ENCODE measurements at places on chromosomes 3 and 15.

DNA sequence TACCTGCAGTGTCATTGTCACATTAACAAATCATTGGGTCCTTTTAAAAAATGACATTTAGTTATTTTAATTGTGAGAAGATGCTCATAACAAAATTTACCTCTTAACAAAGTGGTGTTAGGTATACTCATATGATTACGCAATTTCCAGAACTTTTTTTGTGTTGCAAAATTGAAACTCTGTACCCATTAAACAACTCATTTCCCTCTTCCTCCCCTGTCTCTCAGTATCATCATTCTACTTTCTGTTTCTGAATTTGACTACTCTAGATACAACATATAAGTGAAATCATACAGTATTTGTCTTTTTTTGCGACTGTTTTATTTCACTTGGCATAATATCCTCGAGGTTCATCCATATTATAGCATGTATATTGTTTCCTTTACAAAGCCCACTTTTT, 58.7 kb upstream of the CHST2 start:
- no peak for DNase-seq

DNA sequence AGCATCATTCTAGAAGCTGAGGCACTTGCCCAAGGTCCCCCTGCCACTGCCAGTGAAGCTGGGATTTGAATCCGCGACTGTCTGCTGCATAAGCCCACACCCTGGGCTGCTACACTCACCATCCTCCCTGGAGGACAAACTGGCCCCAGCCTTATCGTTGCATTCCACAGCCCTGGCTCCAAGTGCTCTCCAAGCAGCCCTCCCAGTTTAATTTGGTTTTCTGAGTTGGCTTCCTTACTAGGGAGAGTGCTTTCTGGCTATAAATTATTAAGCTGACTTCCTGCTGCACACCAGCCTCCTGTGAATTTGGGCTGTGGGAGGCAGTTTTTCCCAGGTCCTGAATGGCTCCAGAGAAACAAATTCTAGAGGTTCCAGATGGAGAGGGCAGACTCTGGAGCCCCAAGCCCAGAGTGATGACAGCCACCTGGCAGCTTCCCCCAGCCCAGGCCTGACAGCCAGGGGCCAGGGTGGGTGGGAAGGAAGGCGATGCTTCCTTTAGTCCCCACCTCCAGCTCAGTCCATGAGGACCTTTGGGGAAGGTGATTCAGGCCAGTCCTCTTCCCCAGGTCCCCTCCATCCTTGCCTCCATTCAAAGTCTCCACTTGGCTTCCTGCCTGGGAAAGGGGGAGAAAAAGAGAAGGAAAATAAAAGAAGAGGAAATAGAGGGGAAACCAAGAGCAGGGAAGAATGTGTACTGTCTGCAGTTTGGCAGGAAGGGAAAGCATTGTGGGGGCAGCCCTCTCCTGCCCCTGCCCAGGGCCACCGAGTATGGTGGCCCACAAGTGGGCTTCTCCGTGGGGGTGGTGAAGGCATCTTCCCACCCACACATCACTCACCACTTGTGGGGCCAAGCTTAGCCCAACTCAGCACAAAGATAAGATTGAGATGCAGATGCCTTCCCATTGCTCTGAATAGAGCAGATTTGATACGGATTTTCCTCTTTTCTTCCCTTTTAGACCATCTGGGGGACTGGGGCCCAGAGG, 69.6 kb downstream of the SEMA5B start:
- peak; percentile 29 for DNase-seq

DNA sequence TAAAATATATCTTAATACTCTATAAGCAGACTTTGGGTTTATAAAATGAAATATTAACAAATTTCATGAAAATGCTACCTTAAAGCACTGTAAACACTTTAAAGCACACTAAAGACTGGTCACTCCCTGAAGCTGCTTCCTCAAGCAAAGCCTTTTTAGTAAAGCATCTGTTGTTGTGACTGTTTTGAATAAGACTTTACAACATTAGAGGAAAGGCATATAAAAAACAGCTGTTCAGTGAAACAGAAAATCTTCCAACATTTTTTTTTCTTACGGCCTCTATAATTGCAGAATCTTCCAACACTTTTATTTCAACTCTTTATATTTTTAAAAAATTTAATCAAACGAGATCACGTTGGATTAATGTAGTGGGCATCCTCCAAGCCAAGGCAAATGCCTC, 48.1 kb downstream of the GRK7 start:
- DNase-seq: no peak

GRCh38 chr3:50642382-50642781, 25.4 kb downstream of the MAPKAPK3 start:
- no peak for DNase-seq

GRCh38 chr15:38130205-38130567, 122.5 kb upstream of the SPRED1 start:
- DNase-seq: no peak

DNA sequence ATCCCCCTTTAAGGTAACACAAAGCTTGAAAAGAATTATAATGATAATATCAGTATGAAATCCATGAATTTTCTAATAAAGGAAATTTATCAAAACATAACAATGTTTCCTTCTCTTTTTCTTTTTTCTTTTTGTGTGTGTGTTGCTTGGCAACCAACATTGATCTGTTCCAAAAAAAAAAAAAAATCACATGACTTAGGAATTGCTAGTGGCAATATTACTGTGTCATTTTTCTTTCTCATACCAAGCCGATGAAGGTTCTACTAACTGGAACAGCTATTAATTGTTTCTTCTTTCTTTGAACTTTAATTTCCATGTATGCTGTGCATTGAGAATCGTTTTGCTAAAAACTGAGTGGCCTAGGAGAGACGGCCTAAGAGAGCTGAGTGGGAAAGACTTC, 317.7 kb upstream of the ONECUT1 start:
- no peak for DNase-seq

- no peak for DNase-seq
Observed at GRCh38 chr15:100650685-100651084, 48.3 kb downstream of the ASB7 start.

DNA sequence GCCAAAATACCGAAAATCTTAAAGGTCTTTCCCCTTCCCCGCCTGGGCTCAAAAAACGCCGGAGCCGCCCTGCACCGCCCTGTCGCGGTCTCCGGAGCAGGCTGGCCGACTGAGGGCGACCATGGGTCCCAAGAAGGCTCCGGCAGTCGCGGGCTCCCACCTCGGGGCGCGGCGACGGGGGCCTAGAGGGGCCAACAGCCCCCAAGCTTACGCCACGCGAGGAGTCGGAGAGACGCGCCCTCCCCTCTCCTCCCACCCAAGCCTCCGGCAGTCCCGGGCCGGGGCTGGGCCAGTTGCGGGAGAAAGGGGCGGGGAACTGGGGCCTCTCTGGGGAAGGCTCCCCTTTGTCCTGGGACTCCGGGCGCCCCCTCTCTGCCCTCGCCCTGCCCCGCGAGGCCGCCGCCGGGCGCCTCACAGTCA, 69.2 kb downstream of the GOLGA8B start:
- DNase-seq: peak; percentile 64

- no peak for DNase-seq
Observed at GRCh38 chr3:23062982-23063381, 140.1 kb upstream of the UBE2E2 start.

All from fibroblast of lung (primary cell).